ENCODE measurements at places on chromosomes 12 and 14.

DNA sequence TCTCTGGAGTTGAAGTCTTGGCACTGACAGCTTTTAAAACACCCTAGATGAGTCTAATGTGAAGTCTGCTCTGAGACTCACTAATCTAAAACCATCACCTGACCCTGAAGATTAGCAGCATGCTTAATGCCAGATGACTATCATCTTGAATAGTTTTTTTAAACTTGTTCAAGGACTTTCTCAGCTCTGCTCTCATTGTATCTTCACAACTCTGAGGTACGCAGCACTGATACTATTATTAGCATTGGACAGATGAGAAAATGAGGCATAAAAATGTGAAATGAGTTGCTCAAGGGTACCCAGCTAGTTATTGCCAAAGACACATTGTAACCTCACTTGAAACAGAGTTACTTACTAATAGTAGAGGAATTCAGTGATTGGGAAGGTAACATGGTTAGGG lies 4.8 kb downstream of the SLC38A1 start:
- no peak for DNase-seq

- no peak for DNase-seq
Measured at GRCh38 chr12:106645074-106645421, 62.2 kb downstream of the RFX4 start.

DNA sequence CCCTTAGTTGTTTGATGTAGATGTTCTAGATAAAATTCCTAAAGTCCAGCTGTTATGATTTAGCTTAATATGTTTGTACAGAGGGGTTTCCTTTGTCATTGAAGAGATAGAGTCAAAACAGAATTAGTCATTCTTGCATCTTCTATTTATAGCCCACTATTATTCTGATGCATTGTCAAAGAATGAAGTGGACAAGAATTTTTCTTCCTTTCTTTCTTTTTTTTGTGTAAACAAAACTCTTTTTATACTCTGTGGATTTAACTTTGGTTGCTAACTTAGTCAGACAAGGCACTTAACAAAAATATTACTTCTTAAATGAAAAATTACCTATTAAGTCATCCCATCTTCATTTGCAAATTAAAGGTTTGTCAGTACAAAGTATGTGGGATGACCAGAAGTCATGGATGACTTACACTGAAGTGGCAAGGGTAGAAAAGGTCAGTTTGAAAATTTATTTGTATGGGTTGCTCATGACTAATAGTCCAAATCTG lies 215.6 kb upstream of the DDHD1 start:
- DNase-seq: no peak

GRCh38 chr12:48022180-48022521 lies 17.9 kb upstream of the COL2A1 start:
- DNase-seq: no peak

GRCh38 chr12:114166362-114166761 lies 200.2 kb upstream of the RBM19 start:
- no peak for DNase-seq

GRCh38 chr12:122976648-122976975 lies 1.6 kb downstream of the OGFOD2 start:
- DNase-seq: no peak

GRCh38 chr12:85985996-85986395 lies 111.9 kb downstream of the NTS start:
- DNase-seq: no peak

- no peak for DNase-seq
Measured at GRCh38 chr12:4037747-4038312, 164.6 kb upstream of the PARP11 start.

DNA sequence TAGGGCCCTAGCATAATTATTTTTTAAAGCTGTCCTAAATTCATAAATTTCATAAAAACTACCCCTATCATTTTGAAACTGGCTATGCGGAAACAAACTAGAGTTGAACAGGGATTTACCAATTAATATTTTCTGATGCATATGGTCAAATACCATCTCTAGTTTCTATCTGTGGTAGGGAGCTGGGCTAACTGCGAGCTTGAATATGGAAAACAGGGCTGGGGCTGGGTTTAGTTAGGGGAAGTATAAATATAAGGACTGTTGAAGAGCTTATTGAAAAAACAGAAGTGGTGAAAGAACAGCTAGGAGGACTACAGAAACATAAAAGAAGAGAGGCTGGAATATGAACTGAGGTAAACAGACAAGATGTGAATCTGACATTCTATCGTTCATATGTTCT lies 91.8 kb downstream of the SLC38A1 start:
- DNase-seq: no peak

DNA sequence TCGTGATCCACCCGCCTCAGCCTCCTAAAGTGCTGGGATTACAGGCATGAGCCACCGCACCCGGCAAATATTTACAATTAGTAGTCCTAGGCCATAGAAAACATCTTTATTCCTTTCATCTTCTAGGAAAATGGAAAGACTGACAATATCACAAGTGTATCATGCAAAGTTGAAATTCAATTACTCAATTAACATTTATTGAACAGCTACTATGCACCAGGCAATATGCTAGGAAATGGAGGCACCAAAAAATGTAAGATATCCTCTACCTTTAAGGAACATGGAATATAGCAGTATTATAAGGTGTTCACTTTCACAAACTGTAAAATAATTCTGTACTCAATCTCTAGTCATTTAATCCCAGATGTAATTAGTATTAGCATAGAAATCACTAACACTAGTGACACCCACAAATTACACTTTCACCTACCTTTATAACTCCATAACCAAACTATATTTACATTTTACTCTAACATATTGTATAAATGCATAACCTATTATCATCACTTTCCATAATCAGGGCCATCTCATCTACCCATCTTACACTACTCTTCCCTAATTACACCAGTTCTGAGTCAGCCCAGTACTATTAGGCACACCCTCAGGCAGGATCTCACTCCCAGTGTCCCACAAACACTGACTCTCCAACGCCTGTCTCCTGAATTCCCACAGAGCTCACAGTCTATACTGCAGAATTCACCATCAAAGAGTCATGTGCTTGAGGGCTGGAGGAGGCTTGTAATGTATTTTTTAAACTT lies 10.4 kb downstream of the CORO1C start:
- DNase-seq: no peak

DNA sequence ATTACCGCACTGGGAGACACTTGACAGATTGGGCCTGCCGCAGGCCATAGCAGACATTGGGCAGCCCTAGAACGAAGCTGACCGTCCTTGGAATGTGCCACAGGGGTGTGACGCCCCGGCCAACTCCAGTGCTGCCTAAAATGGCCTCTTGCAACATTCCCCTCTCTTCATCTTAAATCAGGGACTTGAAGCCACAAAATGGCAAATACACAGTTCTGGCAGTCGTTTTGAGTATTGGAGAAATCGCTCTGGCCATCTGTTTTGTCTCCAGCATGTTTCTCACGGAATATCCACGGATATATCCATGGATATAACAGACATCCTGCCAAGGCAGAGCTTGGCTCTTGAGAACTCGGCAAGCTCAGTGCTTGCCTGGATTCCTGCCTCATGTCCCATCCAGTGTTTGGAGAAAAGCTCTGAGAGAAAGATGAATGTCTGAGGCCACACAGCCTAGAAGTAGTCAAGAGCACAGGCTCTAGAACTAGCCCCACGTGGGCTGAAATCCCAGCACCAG lies 158.4 kb downstream of the CHST11 start:
- no peak for DNase-seq

- DNase-seq: no peak
Measured at GRCh38 chr14:81263777-81264410, 43.1 kb upstream of the GTF2A1 start.

GRCh38 chr14:100278702-100279101 lies 27.5 kb downstream of the SLC25A29 start:
- DNase-seq: no peak

- DNase-seq: peak; percentile 94
Measured at GRCh38 chr12:55929306-55929791, 1.6 kb upstream of the DGKA start.

DNA sequence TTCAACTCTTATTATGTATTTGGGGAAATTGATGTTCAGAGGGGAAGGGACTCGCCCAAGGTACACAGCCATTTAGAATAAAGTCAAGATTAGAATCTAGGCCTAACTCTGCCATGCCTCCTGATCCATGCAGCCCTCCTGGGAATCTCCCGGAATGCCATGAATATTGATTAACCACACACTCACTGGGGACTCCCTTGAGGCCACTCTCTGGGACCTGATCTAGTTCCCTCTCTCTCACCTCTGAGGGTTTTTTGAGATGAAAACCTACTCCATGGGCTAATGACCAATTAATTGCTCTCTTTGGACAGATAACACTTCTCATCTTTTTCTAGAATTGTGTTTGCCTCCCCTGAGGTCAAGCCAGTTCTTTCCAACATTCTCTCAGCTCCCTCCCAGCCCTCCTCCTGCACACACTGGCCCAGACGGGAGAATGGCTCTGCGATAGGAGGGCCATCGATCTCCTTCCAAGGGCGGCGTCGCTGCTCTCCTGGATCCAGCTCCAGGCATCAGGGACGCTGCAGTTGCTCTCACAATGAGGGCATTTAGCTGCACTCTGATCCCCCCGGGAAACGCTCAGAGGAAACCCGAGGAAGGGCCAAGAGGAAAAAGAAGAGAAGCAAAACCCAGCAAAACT lies 22.6 kb downstream of the WSCD2 start:
- DNase-seq: no peak

DNA sequence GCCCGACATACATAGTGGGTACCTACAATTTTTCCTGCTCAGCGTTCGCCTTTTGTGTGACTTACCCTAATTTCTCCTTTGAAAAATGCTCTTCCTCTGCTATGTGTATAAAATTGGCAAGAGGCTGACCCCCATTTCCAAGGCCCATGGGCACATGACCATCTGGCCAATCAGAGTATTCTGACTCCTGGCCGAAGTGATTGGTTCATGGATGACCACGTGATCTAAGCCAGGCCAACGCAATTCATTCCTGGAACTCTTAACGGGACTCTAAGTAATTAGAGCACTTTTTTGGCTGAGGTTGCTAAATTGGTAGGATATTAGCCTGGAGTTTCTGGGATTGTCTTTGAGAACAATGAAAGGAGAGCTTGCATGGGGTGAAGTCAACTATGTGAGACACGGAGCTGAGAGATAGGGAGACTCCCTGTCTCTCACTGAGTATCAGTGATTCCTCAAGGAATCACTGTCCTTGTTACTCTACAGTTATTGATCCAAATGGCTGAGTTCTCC lies 110.1 kb upstream of the TBX3 start:
- DNase-seq: no peak

- DNase-seq: no peak
Measured at GRCh38 chr12:28993720-28994119, 155.4 kb upstream of the FAR2 start.

All from activated CD4-positive, alpha-beta memory T cell treated with anti-CD3 and anti-CD28 coated beads for 36 hours (primary cell).